ENCODE measurements at places on chromosomes 5 and 9.
A peak's percentile ranks its signal among the peaks of the same experiment; 100 is the strongest.

DNA sequence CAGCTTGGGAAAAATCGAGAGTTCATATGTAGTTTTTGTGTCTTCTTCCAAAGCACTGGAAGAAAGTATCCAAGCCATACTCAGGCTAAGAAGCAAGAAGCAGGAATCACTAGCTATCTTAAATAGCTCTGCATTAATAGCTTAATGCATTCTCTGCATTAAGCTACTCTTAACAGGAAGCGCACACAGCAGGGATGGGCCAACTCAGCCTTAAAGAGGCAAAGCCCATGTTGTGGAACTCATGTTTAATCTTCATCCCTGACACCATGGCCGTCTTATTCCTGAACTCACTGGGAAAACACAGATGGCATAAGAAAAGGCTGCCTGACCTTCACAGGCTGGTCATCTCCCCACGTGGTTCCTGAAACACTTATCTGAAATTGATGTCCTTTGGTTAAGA lies 18.7 kb upstream of the ICE1 start:
- DNase-seq, result no peak

- no peak for DNase-seq
Measured at GRCh38 chr9:93465855-93466254, 12.5 kb upstream of the FAM120AOS start.

GRCh38 chr9:3528451-3528850 lies 2.6 kb upstream of the RFX3 start:
- no peak for DNase-seq

- no peak for DNase-seq
Measured at GRCh38 chr5:85760519-85760918, 857.2 kb upstream of the COX7C start.

- no peak for DNase-seq
Measured at GRCh38 chr5:17174965-17175364, 42.5 kb upstream of the BASP1 start.

GRCh38 chr5:150628936-150629485 lies 11.4 kb upstream of the SYNPO start:
- DNase-seq, result peak; percentile 57

- peak; percentile 45 for DNase-seq
Measured at GRCh38 chr9:108654566-108654965, 201.2 kb downstream of the ACTL7B start.

- no peak for DNase-seq
Measured at GRCh38 chr9:72390907-72391306, 25.9 kb upstream of the ZFAND5 start.

- peak; percentile 94 for DNase-seq
Measured at GRCh38 chr9:21831841-21832509, 29.5 kb downstream of the MTAP start.

GRCh38 chr9:137502008-137502911 lies 43.1 kb upstream of the NSMF start:
- peak; percentile 34 for DNase-seq

GRCh38 chr9:113712053-113712452 lies 164.1 kb upstream of the ZNF618 start:
- DNase-seq, result peak; percentile 85

- DNase-seq, result peak; percentile 97
Measured at GRCh38 chr9:129773262-129774048, 20.6 kb upstream of the PTGES start.

DNA sequence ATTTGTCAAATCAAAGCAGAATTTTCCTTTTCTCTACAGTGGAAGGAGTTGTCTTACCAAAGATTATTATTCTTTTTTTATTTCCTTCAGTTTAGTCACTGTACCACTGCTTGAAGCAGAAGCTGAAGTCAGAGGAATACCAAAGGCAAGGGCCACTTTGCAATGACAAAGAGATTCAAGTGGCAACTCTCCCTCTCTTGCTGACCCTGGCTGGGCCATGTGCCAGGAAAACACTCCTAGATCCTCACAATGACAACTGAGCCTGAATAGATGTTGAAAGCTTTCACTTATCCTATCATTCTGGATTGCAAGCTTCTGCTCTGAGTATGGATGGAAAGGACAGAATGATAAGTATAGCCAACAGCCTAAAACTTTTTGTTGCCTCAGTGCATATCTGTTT lies 618.3 kb downstream of the NR2F1-AS1 start:
- DNase-seq, result peak; percentile 13

GRCh38 chr5:56039985-56040384 lies 45.2 kb upstream of the IL6ST start:
- DNase-seq, result peak; percentile 59

DNA sequence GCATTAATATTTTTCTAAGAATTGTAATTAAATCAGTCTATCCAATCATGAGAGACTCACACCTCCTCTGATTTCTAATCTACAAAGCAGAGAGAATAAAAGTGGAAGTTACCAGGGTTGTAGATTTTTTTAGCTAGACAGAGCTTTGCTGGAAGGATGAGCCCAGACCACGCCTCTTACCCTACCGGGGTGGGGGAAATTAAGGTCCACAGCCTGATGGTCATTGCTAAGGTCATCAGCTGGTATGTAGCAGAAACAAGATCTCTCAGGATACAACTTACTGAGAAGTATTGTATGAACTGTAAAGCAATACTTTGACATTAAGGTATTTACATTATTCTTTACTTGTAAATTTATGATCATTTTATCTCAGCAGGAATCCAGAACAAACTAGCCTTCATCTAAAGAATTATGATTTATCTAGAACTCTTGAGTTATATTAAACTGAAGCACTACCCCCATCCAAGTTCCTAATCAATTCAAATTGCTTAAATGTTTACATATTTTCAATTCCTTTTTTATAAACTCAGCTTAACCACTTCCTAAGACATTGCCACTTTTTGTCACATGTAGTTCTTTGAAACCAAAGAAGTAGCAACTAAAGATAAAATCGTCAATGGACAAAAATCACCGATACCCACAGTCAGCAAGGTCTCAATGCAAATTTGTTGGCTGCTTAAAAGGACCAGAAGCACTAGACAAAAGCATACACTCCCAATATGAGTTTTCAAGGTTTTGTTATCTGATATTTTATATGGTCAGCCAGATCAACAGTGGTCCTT lies 225.8 kb upstream of the DAPK1 start:
- peak; percentile 42 for DNase-seq

DNA sequence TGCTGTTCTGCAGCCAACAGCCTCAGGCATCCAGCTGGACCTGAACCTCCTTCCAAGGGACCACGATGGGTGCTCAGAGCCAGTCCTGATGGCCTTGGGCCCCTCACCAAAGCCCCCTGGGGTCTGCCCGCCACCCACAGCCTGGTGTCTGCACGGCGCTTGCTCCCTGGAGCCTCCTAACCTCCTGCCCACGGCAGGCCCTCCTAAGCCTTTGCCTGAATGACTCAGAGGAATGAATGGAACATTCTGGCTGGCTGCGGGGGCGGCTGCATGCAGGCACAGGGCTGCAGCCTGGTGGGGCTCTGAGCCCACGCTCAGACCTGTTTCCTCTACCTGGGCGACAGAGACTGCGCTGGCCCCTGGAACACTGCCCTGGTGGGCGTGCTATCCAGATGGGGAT lies 6.9 kb downstream of the SOHLH1 start:
- no peak for DNase-seq

- DNase-seq, result peak; percentile 55
Measured at GRCh38 chr9:2066312-2067273, 51.4 kb downstream of the SMARCA2 start.

GRCh38 chr5:10227379-10227778 lies 22.3 kb downstream of the ATPSCKMT start:
- DNase-seq, result peak; percentile 37

GRCh38 chr9:124799274-124800006 lies 22.5 kb downstream of the OLFML2A start:
- DNase-seq, result no peak

DNA sequence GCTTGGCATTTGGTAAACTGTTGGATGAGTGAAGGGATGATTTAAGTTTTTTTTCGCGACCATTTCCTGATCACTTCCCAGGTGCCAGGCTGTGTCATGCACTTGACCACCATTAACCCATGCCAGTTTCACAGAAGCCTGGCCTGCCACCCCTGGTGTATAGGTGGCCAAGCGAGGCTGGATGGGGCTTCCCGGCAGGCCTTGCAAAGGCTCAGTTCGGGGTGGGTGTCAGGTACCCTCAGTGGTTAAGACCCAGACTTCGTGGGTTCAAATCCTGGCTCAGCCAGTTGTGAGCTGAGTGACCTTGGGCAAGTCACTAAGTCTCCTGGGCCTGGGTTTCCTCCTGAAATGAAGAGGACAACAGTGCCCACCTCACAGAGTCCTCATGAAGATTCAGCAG lies 2.3 kb downstream of the MED22 start:
- no peak for DNase-seq

- DNase-seq, result peak; percentile 20
Measured at GRCh38 chr5:170286386-170286925, 11.1 kb downstream of the LCP2 start.

Measured in M059J (cell line).